ENCODE measurements at places on chromosomes 2 and 18.

- no peak for DNase-seq
Observed at GRCh38 chr2:44038277-44038676, 42.5 kb upstream of the LRPPRC start.

- no peak for DNase-seq
Observed at GRCh38 chr2:162261032-162261945, 18.0 kb upstream of the FAP start.

DNA sequence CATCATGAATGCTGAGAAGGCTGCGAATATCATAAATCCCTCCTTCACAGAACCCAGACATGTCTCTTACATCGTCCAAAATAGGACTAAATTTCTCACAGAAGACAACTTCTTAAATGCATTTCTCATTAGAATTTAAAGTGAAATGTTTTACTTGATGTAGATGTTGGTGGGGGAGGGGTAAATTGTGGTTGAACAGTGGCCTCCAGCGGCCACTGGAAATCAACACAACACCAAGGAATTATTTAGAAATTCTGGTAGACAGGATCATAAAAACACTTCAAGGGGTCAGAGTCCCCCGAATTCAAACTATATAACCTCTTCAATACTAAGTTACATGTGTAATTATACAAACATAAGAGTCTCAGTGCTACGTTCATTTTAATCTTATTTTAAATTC is 135.9 kb downstream of the ABCA12 start:
- DNase-seq: no peak

DNA sequence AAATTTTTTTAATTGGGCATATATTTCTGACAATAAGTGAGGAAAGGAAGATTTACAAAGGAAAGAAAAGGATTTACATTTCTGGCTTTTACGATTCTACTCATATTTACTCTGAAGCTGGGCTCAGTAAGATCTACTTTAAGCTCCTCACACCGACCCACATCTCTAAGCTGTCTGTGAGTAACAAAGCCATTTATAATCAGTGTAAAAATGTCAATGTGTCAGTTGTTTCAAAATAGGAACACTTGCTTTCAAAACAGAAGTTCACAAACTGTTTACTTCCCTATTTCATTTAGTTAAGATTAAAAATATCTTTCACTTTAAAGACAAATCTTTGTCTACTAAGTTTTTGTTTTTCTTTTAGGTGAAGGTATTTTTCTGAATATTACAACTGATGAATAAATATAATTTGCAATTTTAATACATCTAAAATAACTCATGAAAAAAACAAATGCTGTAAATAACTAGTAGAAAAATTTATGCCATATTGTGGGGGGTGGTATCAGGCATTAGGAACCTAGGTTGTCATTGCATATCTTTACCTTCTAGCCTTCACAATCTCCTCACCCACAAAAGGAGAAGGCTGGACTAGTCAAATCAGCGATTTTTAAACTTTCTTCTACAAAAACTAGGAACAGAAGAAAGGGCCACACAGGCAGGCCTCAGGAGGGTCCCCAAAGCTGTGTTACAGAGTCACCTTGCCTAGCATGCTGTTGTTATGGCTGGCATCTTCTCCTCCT is 64.5 kb downstream of the TMEM131 start:
- no peak for DNase-seq

GRCh38 chr2:208627916-208628315 is 221.3 kb downstream of the PTH2R start:
- no peak for DNase-seq
